ENCODE measurements at places on chromosomes 3 and 15.

GRCh38 chr3:10505050-10505790 is at the start of gene ATP2B2:
ATP2B2 (minus strand) TSS chr3:10505586; CDS start chr3:10449543, 56,043 bp downstream.
- DNase-seq, result no peak

GRCh38 chr15:26521130-26521529 is 251.7 kb downstream of the GABRB3 start:
- no peak for DNase-seq

GRCh38 chr3:127152684-127153505 is 40.0 kb upstream of the PRR23E start:
- DNase-seq, result no peak

DNA sequence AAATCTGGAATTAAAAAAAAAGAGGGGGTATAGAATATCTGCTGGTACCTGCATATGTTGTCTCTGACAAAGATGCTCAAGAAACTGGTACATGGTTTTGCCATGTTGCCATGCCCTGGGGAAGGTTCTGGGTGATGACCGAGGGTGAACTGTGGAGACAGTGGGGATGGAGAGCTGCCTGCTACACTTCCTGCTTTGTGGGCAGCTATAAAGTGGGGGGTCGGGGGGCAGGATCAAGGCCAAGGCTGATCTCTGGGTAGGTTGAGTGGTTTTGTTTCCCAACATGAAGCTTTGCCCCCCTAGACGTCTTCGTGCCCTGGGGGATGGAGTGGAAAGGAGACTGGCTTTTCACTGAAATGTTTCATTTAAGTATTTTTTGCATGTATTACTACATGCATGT is 74.6 kb downstream of the IQSEC1 start:
- DNase-seq, result no peak

DNA sequence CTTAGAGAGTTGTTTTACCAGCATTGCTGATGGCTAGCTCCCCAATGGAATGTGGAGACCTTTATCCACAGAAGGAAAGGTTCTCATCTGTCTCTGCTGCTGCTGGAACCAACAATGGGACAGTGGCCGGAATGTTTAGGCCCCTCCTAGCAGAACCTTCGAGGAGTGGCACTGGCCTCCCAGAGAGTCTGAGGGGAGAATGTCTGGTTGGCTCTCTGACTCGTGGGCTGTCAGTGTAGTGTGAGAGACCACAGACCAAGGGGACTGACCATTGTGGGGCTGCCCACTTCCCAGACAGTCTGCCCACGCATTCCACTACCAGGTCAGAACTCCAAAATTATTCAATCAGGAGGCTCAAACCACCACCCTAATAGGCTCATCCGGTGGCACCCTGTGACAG is 5.1 kb downstream of the RASL12 start:
- no peak for DNase-seq
